LoVo (cell line): ENCODE measurements at places on chromosomes 5 and 9.
A peak's percentile ranks its signal among the peaks of the same experiment; 100 is the strongest.

DNA sequence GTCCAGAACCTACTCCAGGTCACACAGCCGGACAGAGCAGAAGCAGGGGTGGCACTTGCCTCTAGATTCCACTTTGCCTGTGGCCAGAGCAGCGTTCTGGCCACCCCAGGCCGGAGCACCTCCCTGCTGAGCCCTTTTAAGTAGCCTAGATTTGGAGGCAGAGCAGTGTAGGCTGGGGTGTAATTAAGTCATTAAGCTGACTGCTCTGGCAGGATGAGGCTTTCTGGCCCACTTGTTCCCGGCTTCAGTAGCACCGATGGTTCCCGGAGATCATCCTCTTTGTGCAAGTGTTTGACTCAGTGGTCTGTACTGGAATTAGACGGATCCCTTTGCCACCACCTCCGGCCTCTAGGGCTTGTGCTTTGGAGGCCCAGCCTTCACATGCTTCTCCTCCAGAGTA, 281.9 kb upstream of the ANKRD55 start:
- DNase-seq: no peak

GRCh38 chr5:123203105-123203800, 114.2 kb downstream of the PRDM6 start:
- no peak for DNase-seq

- no peak for DNase-seq
Observed at GRCh38 chr5:122429545-122430318, 117.7 kb downstream of the SNCAIP start.

- no peak for DNase-seq
Observed at GRCh38 chr9:78218890-78219289, 17.0 kb upstream of the CEP78 start.

DNA sequence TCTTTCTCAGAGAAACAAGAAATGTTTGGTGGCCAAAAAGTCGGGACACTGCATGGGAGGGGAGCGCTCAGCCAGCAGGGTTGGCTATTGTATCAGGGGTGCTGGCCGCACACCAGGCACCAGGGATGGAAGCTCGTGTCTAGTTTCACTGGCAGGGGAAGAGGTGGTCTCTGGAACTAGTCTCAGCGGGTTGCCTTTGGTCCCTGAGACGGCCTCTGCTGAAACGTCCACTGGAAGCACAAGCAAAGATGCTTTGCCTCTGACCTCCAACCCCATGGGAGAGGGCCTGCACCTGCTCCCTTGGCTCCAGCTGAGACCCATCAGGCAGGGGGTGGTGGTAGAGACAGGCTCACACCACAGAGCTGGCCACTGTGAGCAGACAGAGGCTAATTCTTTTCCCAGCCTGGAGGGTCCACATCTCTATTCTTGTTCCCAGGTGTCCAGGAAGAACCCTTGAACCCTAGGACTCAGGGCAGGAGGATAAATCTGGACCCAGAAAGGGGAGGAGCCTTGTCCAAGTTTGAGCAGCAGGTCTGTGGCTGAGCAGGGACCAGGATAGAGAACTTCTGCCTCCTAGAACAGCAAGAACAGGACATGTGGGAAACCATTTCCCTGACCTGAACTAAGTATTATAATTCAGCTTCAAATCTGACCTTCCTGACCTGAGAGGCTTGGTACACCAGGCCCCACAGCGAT, 102.6 kb downstream of the RGS3 start:
- no peak for DNase-seq

DNA sequence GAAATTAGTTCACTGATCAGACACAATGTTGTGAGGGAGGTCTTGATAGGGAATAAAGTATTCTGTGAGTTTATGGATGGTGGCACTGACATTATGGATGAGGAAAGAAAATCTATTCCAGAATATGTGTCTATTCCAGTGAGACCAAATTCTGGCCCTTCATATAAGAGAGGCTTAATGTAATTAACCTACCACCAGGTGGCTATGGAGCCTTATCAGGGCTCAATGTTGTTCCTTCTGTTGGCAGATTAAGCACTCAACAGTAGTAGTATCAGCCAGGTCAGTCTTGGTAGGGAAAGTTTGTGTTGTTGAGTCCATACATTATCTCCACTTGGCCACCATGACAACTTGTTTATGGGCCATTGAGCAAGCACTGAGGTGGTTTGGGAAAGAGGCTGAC, 41.7 kb upstream of the BARX1 start:
- no peak for DNase-seq

DNA sequence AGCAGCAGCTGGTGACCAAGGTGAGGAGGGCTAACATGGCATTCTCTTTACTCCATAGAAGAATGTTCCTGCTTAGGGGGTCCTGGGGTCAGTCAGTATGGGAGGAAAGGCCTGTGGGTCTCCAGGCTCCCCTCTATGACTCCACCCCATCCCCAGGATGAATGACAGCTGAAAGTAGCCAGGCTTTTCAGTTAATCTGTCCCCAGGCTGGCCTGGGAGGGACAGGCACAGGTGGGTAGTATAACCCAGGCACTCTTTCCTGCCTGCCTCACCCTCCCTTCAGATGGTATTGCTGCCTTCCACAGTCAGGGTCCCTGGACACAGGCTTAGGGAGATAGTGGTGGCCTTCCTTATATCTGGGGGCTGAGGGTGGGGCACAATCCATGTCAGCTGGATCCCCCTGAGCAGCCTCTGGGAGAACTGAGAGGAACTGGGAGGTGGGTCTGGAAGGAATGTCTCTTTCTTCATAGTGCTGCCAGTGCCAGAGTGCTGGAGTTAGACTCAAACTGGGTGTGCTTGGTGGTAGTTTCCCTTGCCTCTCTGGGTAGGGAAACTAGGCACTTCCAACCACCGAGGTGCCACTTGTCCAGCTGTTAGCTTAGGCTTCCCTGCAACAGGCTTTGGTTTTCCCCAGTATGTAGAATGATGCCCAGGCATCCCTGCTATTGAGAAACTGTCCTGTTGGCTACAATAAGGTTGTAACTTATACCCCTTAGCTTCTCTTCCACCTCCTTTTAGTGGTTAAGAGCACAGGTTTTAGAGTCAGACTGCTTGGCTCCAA, 27.8 kb downstream of the LARP1 start:
- no peak for DNase-seq

DNA sequence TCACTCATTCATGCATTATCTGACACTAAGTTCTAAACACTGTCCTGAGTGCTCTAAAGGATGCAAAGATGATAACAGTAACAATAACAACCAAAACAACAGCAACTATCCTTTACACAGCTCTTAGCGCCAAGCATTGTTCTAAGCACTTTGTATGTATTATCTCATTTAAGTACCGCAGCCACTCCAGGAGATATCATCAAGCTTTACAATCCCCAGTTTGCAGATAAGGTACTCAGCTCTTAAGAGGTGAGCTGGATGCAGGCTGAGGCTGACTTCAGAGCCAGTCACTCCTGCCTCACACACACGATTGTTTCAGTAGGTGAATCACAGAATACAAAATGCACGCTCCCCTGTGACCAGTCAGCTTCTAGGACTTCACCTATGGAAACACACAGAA, 141.8 kb downstream of the PAX5 start:
- DNase-seq: no peak

DNA sequence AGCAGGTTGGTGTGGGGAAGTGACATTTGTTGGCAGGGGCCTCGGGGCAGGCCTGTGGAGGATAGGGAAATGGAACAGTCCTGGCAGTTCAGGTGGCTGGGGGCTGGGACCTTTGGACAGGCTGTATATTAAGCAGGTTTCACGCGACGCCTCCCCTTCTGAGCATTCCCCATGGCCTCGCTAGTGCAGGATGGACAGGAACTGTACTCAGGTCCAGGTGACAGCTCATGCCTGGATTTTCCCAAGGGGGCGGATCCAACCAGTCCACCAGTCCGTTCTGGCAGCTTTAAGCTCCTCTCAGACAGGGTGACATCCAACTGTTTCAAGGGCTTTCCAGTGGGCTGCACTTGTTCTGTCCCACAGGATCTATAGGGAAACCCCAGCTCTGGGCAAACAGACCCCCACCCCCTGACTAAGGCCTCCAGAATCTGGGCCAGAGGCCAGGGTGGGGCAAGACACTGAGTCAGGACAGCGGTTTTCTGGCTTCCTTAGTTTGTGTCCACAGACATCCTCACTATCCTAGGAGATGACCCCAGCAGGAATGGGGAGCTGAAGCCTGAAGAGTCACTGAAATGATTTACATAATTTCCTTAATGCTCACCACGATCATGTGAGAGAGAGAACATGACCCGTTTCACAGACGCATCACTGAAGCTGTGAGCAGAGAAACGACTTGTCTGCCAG, 20.9 kb downstream of the CSF2 start:
- peak; percentile 83 for DNase-seq

GRCh38 chr5:143791848-143792731, 19.9 kb upstream of the HMHB1 start:
- no peak for DNase-seq

DNA sequence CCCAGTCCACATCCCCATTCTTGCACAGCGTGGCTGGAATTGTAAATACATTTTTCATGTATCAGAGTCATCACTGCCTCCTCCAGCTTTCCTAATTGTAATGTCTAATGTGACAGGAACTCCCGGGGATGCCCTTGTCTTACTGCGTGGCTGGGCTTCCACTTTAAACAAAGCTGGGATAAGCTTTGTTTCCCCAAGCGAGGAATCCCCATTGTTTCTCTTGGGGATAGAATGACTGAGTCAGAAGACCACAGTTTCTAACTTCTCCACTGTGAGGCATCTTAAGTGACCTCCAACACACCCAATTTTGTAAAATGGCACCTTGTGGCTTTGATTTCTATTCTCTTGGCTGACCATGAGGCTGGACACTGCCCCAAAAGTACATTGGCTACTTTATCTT, 22.4 kb downstream of the ARPC5L start:
- no peak for DNase-seq

GRCh38 chr5:9054821-9055589, 490.9 kb downstream of the SEMA5A start:
- no peak for DNase-seq

DNA sequence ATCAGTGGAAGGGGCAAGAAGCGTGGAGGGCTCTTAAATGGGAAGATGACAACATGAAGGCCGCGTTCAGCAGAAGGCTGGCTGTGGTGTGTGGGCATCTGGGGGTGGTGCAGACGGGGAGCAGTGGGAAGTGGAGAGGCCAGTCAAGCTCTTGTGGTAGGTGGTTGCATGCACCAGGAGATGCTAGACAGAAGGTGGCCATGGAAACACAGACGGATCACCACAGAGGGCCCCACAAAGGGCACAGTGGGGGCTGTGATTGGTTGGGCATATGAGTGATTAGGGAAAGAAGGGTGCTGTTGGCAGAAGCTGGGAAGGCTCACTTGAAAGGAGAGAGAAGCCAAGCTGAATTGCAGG, 14.7 kb downstream of the MTMR12 start:
- DNase-seq: no peak

GRCh38 chr9:1960342-1961042, 54.7 kb upstream of the SMARCA2 start:
- no peak for DNase-seq
